ENCODE measurements at places on chromosomes 4 and X.

- DNase-seq, result no peak
Observed at GRCh38 chr4:123298261-123298660, 98.3 kb upstream of the SPRY1 start.

DNA sequence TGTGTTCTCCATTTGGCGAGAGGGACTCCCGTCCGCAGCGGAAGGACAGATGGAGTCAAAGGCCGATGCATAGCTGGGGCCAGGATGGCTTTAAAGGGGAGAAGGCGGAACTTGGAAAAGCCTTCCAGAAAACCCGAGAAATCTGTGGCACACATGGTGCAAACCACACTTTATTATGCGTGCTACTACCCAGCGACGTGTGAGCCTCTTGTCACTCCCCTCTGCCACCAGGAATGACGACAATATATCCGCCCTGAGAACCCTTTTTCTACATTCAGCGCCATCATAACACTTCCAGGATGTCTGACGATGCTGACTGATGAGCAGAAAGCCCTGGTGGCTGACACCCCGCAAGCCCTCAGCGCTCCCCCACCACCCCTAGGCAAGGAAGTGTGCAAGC lies 689 bp upstream of the DCHS2 start:
- no peak for DNase-seq

DNA sequence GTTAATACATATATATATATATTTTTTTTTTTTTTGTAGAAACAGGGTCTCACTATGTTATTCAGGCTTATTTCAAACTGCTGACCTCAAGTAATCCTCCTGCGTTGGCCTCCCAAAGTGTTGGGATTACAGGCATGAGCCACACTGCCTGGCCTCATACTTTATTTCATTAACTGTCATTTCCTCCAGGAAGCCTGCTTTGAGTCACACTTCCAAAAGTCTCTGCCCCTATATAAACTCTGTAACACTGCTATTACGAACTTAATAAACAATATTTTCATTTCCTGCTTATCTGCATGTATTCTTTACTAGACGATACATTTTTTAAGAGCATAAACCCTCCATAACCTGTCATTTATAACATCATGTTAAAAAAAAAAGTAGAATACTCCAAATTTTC lies 167.2 kb downstream of the WDFY3 start:
- no peak for DNase-seq

GRCh38 chrX:66028936-66029335 lies 10.9 kb downstream of the VSIG4 start:
- DNase-seq, result no peak

DNA sequence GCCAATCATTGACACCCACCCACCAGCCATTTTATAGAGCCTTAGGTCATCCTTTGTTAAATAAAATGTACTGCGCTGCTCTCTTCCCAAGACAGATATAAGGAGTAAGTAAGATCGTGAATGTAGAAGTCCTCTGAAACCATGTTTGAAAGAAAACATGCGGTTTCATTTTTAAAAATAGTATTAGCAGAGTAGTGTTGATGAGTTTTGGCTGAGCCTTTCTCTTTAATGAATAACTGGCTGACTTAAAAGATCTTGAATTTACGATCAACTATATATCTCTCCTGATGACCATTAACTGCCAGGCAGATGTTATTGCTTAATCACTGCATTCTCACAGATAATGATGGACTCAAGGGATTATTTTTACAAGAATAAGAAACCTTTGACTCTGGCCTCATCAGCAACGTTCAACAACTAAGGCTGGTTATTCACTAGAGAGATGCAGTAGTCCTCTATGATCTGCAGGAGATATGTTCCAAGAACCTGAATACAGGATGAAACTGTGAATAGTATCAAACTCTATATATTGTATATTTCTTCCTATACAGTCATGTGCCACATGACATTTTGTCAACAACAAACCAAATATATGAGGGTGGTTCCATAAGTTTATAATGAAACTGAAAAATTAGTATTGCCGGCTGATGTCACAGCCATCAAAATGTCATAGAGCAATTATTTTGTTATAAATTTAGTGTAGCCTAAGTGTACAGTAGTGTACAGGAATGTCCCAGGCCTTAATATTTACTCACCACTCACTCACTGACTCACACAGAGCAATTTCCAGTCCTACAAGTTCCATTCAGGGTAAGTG lies 80.8 kb downstream of the FAM13A start:
- no peak for DNase-seq

GRCh38 chr4:146472404-146472803 lies 49.3 kb downstream of the SLC10A7 start:
- no peak for DNase-seq

All from right hindlimb (tissue), 1 donor.